T-helper 17 cell (primary cell): ENCODE measurements at places on chromosomes 5 and 9. TPM values are rescaled to one million over a fixed set of nuclear protein-coding genes. Genes with fewer than 3 reads are reported as not detected.

GRCh38 chr5:118857700-118858099 lies 130.6 kb downstream of the DTWD2 start:
- H3K27me3 ChIP-seq = no peaks in the 10 kb centered on the region
- H3K36me3 ChIP-seq = no peaks in the 10 kb centered on the region
- no peak overlapping the region for H3K4me3 ChIP-seq
- DNase-seq = no peak
- H3K27ac ChIP-seq = no peak overlapping the region

GARIN3 gene
- not detected for total RNA-seq

- H3K27ac ChIP-seq = no peak overlapping the region
- H3K4me3 ChIP-seq = peak overlapping the region; percentile 73
- H3K4me1 ChIP-seq = peaks cover 8% of the 10 kb centered on the region
Measured at GRCh38 chr5:16784843-16785791, 151.0 kb downstream of the MYO10 start.

LCN2 gene
- 9.3 TPM for total RNA-seq

DNA sequence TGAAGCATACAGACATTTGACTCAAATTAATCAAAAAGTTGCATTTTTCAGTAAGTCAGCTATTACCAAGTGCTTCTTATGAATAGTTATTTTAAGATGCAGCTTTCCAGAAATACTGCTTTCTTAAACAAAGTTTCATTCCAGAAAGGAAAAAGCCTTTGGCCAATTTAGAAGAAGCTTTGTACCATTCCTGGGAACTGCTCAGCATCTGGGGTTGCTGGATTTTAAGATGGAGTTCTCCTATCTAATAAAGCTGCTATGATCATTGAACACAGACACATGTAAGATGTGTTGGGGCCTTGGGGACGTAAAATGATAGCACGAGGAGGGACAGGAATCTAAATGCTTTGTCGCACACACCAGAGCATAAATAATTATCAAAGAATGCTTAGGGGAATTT lies 130.8 kb downstream of the SEMA5A start:
- DNase-seq = no peak
- H3K4me1 ChIP-seq = no peaks in the 10 kb centered on the region
- no peaks in the 10 kb centered on the region for H3K36me3 ChIP-seq
- H3K4me3 ChIP-seq = no peak overlapping the region
- no peak overlapping the region for H3K27ac ChIP-seq

NMRK1 gene
- total RNA-seq = 56.7 TPM

DNA sequence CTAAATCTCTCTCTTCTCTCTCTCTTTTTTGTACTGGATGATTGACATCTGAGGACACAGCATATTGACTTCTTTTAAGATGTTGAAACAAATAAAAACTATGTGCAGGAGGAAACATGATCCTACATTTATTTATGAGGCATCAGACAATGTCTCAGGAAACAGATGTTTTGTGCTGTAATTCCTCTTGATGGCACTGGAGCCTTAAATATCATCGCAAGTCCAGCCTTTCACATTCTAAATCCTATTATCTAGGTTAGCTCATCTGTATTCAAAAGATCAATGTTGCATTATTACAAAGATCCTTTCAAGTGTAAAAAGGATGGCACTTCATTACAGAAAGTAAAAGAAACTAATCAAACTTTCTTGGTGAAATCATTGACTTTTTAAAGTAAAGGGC lies 63.9 kb downstream of the MAT2B start:
- H3K27ac ChIP-seq = no peak overlapping the region
- peaks cover 4% of the 10 kb centered on the region for H3K36me3 ChIP-seq

- no peak overlapping the region for H3K4me3 ChIP-seq
- H3K4me1 ChIP-seq = no peaks in the 10 kb centered on the region
Measured at GRCh38 chr5:52531105-52531504, 256.6 kb upstream of the ITGA1 start.

GRCh38 chr9:5562806-5563416 lies 52.6 kb downstream of the PDCD1LG2 start:
- H3K36me3 ChIP-seq = no peaks in the 10 kb centered on the region
- H3K4me1 ChIP-seq = peaks cover 26% of the 10 kb centered on the region
- peak overlapping the region; percentile 64 for H3K27ac ChIP-seq
- no peaks in the 10 kb centered on the region for H3K27me3 ChIP-seq
- DNase-seq = no peak

ARL10 gene
- 7.6 TPM for total RNA-seq

WNT8A gene
- total RNA-seq = not detected
